ENCODE measurements at places on chromosomes 2 and 18. TPM values are rescaled to one million over a fixed set of nuclear protein-coding genes. Genes with fewer than 3 reads are reported as not detected.

DNA sequence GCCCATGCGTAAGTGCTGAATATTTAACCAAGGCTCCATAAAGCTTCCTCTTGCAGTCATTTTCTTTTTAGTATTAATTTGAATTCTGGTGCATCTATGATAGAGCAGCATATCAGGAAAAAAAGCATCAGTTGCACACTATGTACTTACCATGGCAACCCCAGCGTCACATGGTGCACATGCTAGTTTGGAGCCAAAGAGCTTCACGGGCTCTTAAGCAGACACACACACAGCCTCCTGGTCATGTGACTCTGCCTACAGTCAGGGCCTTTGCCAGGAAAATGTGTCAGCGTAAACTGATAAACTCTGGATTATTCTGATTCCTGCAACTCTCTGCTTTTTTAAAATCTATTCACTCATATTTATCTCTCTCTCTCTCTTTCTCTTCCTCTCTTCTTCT lies 30.2 kb downstream of the NYAP2 start:
- DNase-seq, result no peak

- DNase-seq, result no peak
These were observed 186.6 kb downstream of the NRP2 start for GRCh38 chr2:205868773-205869333.

- DNase-seq, result no peak
These were observed 143.6 kb downstream of the OSR1 start for GRCh38 chr2:19214682-19215391.

GRCh38 chr2:7379799-7380198 lies 462.6 kb downstream of the RNF144A start:
- DNase-seq, result no peak

GRCh38 chr18:44851856-44852621 lies 171.4 kb downstream of the SETBP1 start:
- no peak for DNase-seq

DNA sequence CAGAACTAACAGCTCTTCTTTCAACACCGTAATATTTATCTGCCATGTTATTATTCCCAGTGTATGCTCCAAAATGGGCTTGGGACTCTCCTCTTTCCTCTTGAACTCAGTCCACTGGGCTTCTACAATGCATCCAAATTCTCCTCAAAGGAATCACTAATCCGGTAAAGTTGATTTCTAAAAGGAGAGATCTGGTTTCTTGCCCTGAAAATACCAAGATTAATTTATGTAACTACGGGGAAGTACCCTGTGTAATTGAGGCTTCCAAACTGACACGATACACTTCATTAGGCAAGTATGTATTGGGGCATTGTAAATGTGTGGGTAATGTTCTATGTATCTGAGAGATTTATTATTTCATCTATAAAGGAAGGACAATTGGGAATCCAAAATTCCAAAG lies 5.7 kb downstream of the NCKAP5 start:
- no peak for DNase-seq

- no peak for DNase-seq
These were observed 152.8 kb downstream of the BCL11A start for GRCh38 chr2:60400462-60401246.

- DNase-seq, result no peak
These were observed 65.6 kb downstream of the COL5A2 start for GRCh38 chr2:189113963-189114362.

DNA sequence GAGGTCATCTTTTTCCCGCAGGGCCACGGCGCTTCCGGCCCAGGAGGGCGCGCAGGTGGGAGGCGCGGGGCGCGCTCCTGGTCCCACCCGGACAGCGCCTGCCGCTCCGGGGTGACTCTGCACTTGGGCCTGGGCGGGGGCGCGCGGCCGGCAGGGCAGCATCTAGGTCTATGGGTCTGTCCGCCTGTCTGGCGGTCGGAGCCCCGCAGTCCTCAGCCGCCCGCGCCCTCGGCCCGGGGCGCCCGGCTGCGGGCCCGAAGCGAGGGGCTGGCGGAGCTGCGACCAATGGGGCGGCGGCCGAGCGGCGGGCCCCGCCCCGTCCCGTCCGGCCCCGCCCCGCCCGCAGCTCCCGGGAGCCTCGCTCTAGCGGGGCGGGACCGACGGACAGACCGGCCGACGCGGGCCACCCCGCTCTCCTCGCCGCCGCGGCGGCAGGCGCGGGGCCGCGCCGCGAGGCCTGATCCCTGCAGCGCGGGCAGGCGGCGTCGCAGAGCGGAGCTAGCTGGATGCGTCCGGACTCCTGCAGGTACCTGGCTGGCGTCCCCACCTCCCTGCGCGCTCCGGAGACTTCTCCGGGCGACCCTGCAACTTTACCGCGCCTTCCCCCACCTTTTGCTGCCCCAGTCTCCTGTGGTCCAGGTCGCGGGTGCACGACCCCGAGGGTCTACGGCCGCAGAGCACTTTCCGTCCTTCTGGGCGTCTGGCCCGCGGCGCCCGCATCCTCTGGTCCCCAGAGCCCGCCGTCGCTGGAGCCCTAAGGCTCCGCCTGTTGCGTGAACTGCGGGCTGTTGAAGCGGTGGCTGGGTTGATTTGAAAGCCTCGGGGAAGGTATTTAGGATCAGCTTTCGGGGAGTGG lies at the start of gene KCNS3:
KCNS3 (plus strand) TSS at position 387 of the 856 bp plus-strand sequence. CDS start 52,342 bp downstream, outside the sequence.
- DNase-seq, result peak; percentile 31

- no peak for DNase-seq
These were observed 63.7 kb downstream of the COL4A3 start for GRCh38 chr2:227228061-227228667.

DNA sequence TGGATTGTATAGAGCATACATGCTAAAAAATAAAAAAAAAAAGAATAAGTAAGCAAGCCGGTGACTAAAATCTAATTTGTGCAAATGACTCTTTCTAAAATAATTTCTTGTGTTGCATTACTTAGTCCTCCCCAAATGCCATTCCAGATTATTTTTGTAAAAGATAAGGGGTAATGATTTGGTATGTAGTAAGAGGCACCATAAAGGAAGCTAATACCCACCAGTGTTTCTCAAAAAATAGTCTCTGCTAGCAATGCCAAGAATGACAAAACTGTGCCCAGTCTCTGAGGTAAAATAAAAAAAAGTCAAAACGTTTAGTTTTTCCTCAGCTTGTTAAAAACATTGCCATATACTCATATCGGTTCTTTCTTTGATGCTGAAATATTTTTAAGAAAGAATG lies 2.7 kb downstream of the METTL5 start:
- DNase-seq, result no peak

DNA sequence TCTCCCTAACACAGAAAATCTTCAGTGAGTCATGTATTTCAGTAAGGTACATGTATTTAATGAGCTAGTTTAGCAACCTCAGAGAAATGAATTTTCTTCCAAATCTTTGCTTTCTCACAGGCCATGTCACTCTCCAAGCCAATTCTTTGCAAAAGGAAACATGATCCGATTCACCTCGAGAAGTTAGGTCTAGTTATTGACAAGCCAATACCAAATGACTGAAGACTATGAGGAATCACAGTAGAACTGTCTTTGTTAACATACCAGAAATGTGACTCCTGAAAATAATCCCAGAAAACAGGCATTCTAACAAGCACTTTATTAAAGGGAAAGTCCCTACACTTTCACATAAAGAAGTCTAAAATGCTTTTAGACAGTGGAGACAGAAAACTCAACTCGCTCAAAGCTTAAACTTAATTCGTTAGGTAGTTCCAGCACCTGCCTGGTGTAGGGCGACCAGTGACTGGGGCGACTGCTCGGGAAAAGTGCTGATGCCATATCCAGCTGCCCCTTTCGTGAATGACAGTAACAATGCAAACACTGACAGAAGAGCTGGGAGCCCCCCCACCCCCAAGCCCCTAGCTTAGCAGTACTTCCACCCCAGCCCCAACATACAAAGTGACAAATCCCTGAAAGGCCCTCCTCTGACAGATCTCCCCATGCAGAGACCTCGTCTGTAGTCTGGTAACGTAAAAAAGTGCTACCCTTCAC lies 1.8 kb downstream of the MEMO1 start:
- DNase-seq, result peak; percentile 41

DNA sequence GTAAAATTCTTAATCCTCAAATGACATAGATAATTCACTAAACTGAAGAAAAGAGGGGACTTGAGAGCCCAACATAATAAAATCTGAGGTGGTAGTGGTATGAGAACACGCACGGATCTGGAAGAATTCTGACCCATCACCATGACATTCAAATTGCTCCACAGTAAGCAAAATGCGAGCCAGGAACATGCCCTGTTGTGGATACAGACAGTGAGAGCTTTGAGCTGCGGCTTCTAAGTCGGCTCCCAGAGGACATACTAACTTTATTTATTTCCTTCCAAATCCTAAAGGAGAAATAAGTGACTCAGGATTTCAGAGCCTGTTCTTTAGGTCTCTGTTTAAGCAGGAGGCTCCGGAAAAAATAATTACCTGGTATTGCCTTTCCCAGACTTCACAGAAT lies 143.4 kb upstream of the SMAD7 start:
- DNase-seq, result no peak

DNA sequence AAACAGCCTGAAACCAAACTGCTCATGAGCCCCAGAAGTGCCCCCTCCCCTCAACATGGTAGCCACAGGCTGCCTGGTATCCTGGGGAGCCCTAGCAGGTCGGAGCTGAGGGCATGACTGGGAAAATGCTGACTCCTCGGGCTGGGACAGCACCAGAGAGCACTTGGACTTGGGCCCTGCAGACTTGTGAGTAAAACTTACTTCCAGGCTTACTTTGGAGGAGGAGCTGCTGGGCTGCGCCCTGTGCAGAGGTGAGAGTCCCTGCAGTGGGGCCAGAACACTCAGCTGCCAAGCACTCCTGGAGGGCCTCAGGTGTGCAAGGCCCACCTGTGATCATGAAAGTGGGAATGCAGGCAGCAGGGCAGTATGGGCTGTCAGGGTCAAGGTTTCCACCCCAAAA lies 119.4 kb downstream of the SEPTIN10 start:
- no peak for DNase-seq

DNA sequence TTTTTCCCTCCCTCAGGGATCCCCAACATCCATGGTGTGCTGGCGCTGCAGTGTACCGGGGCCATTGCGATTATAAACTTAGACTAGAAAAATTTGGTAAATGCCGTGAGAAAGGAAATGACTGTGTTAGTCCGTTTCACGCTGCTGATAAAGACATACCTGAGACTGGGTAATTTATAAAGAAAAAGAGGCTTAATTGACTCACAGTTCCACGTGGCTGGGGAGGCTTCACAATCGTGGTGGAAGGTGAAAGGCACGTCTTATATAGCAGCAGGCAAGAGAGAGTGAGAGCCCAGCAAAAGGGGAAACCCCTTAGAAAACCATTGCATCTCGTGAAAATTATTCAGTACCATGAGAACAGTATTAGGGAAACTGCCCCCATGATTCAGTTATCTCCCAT lies 44.3 kb downstream of the NTSR2 start:
- DNase-seq, result no peak

GRCh38 chr2:129174143-129174542 lies 805.3 kb upstream of the RAB6C start:
- DNase-seq, result no peak

GRCh38 chr2:46363535-46364170 lies 66.4 kb downstream of the EPAS1 start:
- DNase-seq, result no peak

The GLB1L gene
- total RNA-seq, result 4.4 TPM

The CCDC138 gene
- total RNA-seq, result 5.0 TPM

The FSIP2 gene
- total RNA-seq, result under 0.01 TPM

The COA5 gene
- total RNA-seq, result 24.8 TPM

The PTPN2 gene
- 14.4 TPM for total RNA-seq

The SERPINB4 gene
- not detected for total RNA-seq

The GLI2 gene
- not detected for total RNA-seq

Data from lung microvascular endothelial cell (primary cell).